ENCODE measurements at places on chromosomes 5 and 9.
A peak's percentile ranks its signal among the peaks of the same experiment; 100 is the strongest.

DNA sequence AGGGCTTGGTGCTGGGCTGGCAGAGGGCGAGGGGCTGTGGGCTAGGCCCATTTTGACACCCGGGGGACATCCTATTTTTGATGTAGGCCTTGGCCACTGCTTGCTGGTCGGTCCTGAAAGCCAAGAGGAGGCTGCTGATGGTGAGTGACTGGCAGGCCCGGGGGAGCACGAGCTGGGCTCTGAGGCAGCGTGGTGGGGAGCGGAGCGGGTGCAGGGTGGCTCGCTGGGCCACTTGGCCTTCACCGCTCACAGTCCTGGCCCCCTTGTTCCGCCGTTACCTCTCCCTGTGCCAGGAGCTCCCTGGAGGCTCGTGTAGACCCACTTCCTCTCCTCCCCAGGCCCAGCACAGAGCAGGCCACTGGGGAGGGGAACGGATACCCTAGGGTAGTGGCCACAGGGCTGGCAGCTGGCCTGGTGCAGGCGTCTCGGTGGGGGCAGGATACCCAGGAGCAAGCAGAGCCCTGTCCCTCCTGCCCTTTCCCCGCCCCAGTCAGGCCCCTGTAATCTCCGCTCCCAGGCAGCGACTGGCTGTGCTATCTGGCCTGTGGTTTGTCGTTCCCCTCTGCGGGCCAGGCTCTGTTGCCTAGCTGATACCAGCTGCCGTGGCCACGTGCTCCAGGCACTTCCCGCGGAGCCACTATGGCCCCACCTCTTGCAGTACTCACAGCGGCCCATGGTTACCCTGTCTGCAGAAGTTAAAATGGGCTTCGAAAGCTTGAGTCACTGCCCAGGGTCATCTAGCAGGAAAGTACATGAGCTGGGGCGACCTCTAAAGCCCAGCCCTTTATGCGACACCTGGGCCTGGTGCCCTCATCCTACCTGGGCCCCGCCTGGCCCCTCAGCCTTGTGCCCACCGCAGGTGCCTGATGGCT lies 11.7 kb upstream of the DOLPP1 start:
- peak; percentile 90 for DNase-seq

DNA sequence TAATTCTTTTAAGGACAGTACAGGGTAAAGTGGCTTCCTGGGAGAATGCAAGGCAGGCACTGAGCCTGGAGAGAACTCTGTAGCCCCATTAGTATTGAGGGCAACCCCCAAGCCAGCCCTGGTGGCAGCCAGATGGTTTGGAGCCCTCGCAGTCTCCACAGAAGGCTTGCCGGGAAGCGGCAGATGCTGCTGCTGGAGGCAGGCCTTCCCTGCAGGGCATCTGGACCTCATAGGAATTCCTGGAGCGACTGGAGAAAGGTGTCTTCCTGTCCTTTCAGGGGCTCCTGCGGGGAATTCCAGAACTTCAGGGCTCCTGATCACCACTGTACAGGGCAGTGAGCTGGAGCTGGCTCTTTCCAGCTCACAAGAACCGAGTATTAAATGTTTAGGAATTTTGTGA lies 167.5 kb downstream of the INSYN2B start:
- DNase-seq: no peak

DNA sequence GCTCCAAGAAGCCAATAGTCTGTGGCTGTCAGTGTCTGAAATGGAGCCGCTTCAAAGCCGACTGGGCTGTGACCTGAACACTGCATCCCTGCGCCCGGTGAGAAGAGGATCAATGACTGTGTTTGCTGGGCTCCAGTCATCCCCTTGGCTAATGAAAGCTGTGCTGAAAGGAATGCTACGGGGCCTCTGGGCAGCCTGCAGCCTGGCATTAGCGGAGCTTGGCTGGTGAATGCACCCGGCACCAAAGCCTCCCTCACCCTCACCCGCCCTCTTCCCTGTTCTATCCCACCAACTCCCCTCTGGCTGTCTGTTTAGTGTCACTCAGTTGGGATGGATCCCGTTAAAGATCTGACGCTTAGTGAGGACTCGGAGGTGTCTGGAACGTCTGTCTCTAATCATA lies 355.3 kb downstream of the BNC2 start:
- no peak for DNase-seq

- no peak for DNase-seq
These were observed 42.3 kb downstream of the TENT4A start for GRCh38 chr5:6755519-6755918.

GRCh38 chr5:76547242-76547890 lies 75.8 kb downstream of the F2RL2 start:
- DNase-seq: no peak

DNA sequence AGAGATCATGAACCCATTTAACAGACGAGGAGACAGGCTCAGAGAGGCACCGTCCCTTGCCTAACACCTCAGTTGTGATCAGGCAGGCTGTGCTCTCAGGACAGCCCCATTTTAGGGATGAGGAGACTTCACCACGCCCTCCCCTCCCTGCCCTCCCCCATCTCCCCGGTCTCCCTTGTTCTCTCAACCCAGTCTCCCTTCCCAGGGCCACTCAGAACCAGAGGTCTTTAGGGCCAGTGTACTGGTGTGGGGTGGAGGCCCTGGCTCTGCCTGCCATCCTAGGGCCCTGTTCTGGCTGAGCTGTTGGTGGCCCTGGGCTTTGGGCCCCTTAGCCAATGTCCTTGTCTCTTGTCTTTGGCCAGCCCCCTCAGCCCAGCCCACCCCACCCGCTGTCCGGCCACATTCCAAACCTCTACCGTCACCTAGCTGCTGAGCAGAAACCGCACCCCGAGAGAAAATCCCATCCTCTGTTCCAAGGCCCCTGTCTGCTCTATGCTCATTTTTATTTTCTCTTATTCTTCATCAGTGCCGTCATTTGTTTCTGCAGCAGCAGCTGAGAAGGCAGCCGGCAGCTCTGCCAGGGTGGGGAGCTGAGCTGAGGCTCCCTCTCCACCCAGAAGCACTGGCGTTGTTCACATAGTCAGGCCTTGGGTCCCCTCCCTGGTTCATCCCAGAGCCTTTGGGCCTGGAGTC lies 33.9 kb downstream of the OLFML2A start:
- DNase-seq: no peak

All from posterior vena cava (tissue), 2 donors.